Retina (tissue), 1 donor: ENCODE measurements at places on chromosomes 3 and 15.

DNA sequence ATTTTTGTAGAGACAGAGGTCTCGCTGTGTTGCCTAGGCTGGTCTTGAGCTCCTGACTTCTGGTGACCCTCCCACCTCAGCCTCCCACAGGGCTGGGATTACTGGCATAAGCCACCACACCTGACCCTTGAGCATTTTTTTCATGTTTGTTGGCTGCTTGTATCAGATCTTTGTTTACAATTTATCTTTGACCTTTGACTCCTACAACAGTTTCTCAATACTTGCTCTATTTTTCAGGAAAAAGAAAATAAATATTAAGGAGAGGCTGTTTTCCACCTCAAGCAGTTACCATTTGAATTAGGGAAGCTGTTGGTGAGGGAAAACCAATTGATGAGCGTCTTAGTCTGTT lies 44.5 kb downstream of the LIMD1 start:
- DNase-seq: no peak

DNA sequence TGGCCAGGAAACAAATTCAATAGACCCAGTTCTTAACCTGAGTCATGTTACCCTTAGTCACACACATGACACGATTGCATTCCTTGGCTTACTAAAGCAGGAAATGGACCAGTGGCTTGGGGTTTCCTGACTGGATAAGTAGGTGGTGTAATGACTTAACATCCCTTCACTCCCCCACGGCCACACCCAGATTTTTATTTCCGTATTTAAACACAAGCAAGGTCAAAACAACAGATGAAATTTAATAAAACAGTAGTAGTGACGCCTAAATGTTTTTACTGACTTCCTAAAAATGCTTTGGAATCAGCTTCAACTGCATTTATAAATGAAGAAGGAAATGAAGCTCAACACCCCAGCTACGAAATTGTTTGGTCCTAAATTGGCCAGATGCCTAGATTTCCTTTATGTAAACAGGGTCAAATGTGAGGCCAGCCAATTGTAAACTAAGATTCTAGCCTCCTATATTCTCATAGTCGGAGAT lies 324.3 kb downstream of the CHST2 start:
- no peak for DNase-seq

GRCh38 chr3:126288314-126288713 lies 68.9 kb downstream of the KLF15 start:
- DNase-seq: no peak

DNA sequence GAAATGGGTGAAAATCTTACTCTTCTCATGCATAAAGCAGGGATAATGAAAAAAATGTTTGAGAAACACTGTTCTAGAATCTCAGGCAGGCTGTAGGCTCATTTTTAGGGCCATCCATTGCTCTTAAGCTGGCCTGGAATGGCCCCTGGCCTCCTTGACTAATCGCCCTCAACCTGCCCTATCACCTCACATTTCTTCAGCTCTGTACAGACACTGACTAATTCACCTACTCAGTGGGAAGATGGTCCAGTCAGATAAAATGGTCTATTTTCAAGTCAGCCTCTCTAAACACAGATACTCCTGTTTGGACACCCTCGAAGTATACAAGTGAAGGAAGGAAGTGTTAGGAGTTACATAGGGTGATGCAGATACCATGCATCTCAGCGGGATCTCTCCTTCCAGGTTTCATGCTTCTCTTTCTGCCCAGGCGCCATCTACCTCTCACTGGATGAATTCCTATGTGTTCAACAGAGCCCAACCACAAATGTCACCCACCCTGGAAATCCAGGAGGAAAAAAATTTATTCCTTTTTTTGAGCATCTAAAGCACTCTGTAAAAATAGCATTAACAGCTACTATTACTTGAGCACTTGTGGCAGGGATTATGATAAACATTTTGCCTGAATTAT lies 12.1 kb downstream of the FMN1 start:
- no peak for DNase-seq

GRCh38 chr3:179410331-179410730 lies 40.9 kb downstream of the GNB4 start:
- no peak for DNase-seq

- no peak for DNase-seq
These were observed 192.6 kb upstream of the RARB start for GRCh38 chr3:25235466-25235865.

- DNase-seq: no peak
These were observed 27.1 kb downstream of the KY start for GRCh38 chr3:134623615-134624245.

DNA sequence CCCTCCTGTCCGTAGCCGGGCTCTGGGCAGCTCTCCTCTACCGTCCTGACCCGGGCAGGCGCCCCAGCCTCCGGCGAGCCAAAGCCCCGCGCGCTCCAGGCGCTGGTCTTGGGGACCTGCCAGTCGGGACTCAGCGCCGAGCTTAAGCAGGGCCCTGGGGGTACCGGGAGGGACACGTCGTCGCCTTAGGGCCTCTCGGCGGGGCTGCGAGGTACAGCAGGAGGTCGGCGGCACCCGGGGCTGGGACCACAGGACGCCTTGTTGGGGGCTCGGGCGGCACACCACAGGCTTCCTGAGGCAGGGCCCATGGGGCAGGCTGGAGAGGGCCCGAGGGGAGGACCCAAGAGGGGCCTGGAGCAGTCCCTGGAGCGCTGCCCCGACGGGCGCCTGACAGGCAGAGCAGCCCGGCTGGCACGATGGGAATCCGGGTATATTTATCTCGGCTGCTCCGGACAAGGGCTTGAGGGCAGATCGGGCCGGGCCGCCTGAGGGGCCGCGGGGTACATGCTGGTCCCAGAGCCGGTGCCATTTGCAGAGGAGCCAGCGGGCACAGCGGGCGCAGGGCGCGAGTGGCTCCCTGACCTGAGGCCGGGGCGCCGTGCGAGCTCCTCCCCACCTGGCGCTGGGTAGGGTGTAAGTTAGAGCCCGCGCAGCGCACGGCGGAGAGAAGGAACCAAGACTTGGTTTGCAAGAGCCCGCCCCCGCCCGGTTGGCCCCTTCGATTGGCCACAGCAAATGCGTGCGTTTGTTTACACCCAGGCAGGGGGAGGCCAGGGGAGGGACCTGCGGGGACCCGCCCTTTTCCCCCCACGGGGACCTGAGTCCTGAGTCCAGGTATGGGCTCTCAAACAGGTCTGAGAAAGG lies 574 bp downstream of the SLC38A3 start:
- DNase-seq: peak; percentile 84

DNA sequence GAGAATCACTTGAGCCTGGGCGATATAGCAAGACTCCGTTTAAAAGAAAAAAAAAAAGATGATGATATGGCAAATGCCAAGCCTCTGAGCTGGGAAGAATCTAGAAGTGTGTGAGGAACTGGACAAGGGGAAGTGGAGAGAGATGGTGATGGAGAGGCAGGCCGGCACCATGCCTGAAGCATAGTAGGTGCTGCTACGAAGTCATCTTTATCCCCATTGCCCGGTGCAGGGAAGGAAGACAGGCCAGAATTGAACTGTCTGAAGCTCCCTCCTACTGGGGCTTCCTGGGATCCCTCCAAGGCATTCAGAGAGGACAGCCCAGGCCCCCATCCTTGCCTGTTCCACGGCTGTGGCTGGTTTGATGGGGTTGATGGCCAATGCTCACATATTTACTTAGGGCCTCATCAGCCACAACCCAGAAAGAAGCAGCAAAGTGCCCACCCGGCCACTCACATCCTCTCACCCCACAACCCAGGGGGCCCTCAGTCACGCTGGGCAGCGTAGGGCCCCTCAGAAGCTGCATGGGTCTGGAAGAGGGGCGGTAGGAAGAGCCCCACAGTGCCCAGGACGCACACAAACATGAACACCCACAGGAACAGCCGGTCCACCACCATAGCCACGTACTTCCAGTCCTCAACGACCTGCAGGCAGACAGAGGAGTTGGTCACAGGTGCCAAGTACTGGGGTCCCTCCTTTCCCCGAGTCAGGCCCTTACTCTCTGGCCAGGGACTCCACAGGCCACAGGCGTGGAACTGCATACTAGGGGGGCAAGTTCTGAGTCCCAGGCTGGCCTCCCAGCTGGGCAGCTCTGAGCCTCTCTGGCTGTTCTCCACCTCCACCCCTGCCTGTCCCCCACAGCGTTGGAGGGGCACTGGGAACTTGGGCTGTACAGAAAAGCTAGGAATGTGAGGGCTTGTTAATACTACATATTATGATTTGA lies 4.1 kb upstream of the CHRNA3 start:
- DNase-seq: no peak

GRCh38 chr3:152621967-152622810 lies 212.7 kb upstream of the P2RY1 start:
- no peak for DNase-seq

DNA sequence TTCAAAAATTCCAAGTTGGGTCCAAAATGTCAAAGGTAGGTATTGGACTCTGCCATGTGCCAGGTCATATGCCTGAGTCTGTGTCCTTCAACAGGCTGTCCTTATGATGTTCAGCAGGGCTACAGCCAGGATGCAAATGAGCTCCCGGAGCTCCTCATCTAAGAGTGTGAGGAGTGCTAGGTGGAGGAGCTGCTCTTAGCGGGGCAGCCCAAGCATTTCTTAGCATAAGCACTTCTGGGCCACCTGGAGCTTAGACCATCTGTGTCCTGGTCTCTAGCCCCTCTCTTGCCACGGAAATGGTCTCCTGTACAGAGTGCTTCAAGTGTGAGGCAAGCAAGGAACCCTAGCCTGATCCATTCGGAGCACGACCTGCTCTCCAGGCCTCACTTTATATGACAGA lies 64.6 kb upstream of the PRR23C start:
- no peak for DNase-seq

- no peak for DNase-seq
These were observed 376.8 kb upstream of the ALCAM start for GRCh38 chr3:104989878-104990277.

DNA sequence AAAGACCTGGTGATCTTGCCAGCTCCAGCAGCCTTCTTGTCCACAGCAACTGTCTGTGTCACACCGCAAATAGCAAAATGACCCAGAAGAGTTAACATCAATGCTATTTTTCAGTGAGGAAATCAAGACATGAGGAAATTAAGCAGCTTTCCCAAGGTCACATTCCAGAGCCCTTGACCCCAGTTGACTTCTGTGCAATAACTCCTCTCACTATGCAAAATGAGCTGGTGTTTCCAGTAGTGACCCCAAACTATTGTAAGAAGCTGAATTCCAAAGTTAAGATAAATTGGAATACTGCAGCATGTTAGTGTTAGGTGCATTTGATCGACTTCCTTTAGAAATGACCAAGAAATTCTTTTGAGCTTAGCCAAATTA lies 172.8 kb upstream of the SNTN start:
- DNase-seq: no peak

DNA sequence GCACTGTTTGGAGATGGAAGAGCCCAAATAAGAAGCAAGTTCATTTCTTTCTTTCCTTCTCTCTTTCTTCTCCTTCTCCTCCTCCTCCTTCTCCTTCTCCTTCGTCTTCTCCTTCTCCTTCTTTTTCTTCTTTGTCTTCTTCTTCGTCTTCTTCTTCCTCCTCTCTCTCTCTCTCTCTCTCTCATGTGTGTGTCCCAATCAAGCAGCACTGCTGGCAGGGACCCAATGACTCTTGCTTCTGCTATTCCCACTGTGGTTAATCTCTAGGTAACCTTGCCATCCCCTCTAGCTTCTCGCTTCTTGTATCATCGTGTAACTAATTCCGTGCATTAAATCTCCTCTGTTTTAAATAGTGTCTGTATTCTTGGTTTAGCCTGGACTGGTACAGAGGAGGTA lies 26.1 kb upstream of the ZNF280D start:
- DNase-seq: no peak

DNA sequence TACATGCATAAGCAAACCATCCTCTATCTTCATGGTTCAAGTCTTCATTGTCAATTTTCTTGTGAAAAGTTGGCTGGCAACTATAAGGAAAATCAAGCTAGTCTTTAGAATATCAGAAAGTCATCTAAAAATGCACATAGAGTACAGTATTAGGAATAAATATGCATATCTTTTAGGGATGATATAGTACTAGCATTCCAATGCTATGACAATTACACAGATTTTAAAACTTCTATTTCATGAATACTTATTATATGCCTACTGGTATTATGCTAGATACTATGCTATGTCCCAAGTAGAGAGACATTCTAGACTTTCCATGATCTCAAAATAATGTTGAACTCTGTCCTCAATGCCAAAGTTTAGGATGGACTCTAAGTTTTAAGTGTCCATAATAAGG lies 81.3 kb upstream of the NAALADL2 start:
- DNase-seq: no peak

DNA sequence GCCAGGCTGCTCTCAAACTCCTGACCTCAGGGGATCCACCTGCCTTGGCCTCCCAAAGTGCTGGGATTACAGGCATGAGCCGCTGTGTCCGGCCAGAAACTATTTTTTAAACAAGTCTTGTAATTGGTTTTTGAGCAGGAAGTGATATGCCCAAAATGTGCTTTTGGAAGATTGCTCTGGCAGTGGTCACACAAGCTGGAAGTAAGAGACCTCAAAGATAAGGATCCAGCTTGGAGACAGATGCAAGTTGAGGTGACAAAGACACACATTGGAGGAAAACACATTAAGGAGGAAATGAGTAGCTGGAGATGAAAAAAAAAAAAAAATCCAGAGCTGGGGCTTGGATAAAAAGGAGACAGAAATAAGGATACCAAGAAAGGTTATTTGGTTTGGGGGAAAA lies 6.3 kb downstream of the TM4SF18 start:
- DNase-seq: no peak

DNA sequence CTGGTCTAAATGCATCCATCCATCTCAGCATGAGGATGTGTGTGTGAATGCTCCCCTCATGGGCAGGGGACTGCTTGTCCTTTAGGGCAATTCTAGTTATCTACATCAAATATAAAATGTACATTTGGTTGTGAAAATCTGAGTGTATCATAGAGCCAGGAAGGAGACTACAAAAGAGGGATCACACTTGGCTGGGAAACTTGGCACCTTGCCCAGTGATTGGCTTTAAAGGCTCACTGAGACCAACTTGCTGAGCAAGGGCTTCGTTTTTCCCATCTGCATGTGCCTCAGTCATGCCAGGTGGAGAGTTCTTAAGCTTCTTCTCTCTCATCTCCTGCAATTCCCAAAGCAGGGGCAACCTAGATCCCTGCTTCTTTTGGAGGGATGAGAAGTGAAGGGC lies 5.2 kb downstream of the CAPN3 start:
- no peak for DNase-seq

GRCh38 chr3:195774917-195775316 lies 36.8 kb downstream of the MUC4 start:
- DNase-seq: peak; percentile 32

- no peak for DNase-seq
These were observed 307.9 kb upstream of the MDFIC2 start for GRCh38 chr3:70620367-70620766.

GRCh38 chr3:149639093-149639486 lies 18.7 kb downstream of the WWTR1 start:
- DNase-seq: no peak

- DNase-seq: no peak
These were observed 64.3 kb downstream of the EOMES start for GRCh38 chr3:27657871-27658270.

GRCh38 chr3:159187706-159188105 lies 385.9 kb downstream of the MFSD1 start:
- no peak for DNase-seq

GRCh38 chr3:37377670-37378069 lies 203.3 kb upstream of the LRRFIP2 start:
- no peak for DNase-seq

- peak; percentile 33 for DNase-seq
These were observed 23.6 kb upstream of the KLF13 start for GRCh38 chr15:31302778-31303725.
